SIG-M5 (cell line): ENCODE measurements at places on chromosomes 7 and 10.

GRCh38 chr7:101882005-101882421 lies 64.6 kb downstream of the CUX1 start:
- no peak for DNase-seq

DNA sequence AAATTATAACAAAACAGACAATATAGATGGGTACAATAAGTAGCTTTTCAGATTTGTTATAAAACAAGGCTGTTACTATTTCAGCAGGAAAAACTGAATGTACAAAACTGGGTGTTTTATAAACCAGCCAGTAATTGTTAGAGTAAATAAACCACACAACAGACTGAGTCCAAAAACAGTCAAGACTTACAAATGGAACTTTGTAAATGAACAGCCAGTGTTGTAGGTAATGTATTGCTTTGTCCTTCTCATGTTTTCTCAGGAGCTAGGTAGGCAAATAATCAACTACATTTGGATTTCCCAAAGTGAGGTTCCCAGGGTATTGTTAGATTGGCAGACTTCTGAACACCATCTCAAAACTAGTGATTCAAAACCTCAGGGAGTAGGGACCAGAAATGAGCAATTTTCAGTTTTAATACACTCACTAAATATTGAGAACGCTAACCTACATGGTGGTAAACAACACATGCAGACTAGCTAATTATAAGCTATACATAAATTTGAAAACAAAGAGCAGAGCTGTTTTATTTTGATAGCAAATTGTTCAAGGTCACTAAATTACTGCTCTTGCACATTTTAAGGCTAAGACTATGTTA lies 36.2 kb downstream of the HERPUD2 start:
- DNase-seq, result no peak

DNA sequence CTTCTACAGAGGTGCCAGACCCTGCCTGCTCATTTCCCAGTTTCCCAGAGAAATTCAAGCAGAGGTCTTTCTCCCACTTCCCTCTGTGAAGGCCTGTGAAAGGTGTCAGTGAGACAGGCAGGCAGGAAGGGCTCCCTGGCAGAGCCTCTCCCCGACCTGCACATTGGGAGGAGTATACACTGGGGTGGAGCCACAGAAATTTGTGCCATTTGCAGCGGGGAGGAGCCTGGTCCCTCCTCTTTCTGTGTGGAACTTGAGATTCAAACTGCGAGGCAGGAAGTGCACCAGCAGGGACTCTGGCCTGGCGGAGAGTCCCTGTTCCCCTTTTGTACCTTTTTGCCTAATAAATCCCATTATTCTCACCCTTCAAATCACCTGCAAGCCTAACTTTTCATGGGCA lies 54.6 kb upstream of the OPN4 start:
- DNase-seq, result no peak

GRCh38 chr10:17872191-17873091 lies 63.3 kb downstream of the MRC1 start:
- no peak for DNase-seq

DNA sequence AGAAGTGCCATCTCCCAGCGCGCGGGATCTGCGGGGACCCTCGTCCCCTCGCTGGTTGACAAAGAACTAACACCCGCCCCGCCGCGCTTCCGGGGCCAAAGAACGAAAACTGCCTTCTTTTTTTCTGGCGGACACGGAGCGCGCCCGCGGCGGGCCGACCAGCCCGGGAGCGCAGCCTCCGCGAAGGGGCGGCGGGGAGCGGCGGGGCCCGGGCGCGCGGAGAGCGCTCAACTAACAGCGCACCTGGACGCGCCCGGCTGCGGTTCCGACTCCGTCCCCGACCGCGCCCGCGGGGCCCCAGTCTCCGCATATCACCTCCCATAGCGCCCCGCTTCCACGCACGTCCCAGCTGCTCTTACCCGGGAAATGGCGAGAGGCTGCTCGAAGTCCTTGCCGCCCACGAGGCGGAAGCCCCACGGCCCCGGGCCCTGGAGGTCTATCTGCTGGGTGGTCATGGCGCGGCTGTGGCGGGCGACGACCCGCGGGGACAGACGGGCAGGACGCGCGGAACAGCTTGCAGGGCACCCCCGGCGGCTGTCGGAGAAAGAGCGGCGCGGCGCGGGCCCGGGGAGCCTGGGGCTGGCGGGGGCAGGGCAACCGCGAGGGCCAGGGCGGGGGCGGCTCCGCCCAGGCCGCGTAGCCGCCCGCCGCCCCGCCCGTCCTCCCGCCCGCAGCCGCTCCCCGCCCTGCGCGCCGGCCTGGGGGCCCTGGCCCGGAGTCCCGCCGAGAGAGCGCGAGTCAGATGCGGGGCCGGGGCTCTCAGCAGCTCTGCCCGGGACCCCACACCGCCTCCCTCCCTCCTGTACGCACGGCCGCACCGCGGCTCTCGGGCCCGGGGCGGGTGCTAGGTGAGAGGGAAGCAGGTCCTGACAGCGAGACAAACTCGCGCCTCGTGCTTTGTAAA lies at the start of gene PDLIM1:
TSS of gene PDLIM1 (minus strand) at position 543 of the 904 bp plus-strand sequence. CDS start at position 455, 88 bp downstream.
- DNase-seq, result no peak

DNA sequence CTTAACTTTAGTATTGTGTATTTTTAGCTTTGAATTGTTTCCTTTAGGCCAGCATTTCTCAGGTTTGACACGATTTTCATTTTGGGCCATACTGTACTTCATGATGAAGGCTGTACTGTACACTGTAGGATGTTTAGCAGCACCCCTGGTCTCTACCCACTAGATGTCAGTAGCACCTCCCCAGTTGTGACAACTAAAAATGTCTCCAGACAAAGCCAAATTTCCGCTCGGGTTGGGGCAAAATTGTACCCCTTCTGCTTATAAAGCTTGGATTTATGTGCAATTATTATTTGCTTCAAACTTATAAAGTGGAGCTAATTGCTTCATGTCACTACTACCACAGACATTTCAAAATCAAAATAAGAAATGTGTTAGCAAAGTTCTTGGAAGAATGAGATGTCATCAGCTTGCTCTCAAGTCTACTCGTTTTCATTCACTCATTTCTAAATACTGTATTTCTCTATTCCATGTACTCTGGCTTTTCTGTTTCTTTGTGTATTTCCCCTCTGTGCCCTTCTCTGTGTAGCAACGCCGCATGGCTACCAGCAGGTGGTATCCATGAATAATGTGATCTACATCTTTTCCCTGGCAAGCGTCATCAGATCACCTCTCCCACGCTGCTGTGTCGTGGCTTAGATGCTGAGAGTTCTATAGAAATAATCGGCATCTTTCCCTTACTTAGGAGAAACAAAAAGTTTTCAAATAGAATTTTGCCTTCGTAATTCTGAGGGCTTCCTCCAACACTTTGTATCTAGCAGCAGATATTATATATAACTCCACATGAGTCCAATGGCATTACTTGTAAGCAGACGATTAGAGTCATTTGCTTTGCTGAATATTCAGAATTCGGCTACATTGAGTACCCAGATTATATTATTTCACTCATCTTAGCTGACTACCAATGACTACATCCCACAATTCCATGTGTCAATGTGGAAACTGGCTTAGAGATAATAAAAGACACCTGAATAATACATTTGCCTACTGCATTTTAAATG lies 47.8 kb upstream of the CALCR start:
- DNase-seq, result no peak

DNA sequence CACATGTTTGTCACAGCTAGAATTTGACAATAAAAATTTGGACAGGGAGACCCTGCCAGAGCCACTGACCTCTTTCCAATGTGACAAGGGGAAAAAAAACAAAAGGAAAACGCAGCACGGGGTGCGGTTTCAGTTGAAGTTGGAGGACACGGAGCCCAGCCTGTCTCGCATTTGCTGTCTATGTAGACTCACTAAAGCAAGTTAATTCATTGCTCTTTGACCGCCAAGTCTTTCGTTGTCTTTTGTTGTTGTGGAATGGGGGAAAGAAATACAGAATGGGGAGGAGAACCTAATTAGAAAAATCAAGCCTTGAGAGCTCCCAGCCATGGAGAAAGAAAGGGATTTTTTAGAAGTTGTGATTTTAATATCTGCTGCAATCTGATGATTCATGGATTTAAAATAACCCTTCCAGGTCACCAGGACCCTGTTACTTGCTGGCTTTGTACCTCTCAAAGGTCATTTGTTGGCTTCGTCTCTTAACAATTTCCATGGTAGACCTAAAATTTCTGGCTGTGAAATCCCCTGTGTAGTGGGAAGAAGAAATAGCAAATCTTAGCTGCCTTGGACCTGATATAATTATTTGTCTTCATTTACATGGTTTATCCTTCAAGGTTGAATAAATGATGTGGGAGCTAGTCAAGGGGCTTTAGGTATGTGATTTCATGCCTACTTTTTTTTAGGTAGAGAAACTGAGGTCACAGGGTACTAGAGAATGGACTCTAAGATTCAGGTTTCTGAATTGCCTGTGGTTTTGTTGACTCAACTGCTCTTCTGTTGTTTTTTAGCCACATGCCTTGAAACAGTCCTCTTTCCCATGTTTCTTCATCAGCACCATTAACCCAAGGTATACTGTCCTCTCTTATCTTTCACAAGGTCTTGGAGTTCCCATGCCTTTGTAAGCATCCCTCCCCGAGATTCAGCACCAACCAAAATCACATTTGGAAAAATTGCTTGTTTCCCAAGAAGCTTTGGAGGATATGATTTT lies 78.7 kb downstream of the TCF7L2 start:
- no peak for DNase-seq

DNA sequence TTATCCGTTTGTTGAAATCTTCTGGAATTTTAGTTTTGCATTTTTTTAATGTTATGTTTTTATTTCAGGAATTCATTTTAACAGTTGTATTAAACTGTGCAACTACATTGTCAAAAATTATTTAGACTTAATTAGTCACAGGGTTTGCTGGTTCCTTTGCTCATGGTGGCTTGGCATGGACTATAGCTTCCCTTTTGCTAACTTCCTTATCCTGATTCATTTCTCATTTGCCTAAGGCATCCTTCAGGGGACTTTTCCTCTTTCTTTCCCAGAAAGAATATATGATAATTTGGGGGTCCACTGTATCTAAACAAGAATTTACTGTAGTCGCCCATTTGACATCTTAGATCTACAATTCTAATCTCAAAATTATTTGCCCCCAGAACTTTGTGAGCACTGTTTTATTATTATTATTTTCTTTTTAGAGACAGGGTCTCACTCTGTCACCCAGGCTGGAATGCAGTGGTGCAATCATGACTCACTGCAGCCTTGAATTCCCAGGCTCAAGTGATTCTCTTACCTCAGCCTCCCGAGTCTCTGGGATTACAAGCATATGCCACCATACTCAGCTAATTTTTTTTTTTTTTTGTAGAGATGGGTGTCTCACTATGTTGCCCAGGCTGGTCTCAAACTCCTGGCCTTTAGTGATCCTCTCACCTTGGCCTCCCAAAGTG lies 13.9 kb downstream of the FIGNL1 start:
- no peak for DNase-seq

GRCh38 chr10:104731192-104731591 lies 90.1 kb downstream of the SORCS3 start:
- DNase-seq, result no peak

GRCh38 chr10:33291053-33291592 lies 43.3 kb downstream of the NRP1 start:
- no peak for DNase-seq

DNA sequence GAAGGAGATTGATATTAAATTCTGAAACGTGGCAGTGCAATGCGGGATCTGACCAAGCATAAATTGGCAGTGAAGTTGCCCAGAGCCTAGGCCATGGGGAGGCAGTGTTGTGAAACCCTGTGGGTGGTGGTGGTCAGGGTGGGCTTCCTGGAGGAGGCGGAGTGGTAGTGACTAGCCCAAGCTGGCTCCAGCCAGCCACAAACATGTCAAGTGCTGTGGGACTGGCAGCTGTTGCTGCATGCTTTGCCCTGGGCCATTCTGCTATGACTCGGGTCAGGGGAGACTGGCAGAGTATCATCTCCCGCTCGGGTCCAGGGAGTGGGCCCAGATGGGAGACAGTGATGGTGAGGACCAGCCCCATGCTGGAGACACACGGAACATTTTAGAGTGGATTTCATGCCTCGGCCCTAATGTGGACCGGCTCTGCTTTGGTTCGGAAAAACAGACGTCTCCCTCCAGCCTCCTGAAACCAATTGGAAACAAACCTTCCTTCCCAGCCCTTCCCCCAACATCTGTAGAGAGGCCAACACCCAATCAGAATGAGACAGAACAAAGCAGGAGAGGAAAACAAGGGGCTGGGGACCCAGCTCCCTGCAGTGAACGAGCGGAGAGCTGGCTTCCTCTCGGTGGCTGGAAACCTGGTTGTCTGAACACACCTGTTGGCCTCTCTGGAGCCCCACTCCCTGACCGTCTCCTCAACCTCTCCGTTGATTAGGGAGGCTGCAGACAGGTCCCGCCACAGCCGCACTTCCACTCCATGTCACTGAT lies 58.2 kb downstream of the TMEM270 start:
- DNase-seq, result no peak

DNA sequence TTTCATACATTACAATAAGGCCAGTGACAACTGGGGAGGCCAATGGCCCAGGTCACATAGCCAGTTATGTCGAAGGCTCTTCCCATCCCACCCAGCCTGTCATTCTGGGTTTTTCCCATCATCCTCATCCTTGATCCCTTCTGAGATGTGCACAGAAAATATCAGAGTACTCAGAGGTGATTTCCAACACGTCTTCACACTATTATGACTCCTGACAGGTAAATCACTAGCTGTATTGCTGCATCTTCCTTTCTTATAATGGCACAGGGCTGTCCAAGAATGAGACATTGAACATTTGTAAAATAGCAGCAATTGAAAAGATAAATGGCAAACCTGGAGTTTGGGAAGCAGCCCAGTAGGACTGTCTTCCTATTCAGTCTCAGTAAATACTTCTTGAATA lies 159.9 kb downstream of the PLXNA4 start:
- DNase-seq, result no peak

GRCh38 chr10:26780106-26780792 lies 80.5 kb downstream of the ABI1 start:
- no peak for DNase-seq

- DNase-seq, result no peak
These were observed 687.8 kb downstream of the IPMK start for GRCh38 chr10:57579926-57580325.

- DNase-seq, result no peak
These were observed 128.7 kb downstream of the GNAI1 start for GRCh38 chr7:80263333-80263732.

DNA sequence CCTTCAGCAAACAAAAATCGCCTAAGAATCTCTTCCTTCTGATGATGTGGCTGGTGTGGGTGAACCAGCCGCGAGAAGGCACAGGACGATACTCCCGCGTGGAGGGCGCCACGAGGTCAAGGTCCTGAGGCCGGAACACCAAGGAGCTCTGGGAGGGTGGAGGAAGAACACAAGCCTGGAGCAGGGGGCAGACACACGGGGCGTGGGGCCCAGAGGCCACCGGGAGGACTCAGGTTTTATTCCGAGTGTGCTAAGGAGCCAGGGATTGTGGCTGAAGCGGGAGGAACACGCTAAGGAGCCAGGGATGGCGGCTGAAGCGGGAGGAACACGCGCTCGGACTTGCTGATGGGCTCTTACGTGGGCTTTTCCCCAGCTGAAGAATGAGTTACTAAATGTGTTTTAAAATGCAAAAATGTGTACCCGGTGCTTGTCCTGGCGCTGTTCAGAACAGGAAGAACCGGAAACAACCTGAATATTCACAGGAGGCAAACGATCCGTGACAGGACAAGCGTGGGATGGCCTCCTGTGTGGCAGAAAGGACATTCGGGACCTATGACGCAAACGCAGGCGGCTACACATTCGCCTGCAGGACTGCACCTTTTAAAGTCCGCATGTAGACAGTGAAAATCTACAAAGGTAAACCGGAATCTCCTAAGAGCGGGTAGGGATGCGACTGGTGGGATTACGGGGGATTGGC lies 64.0 kb downstream of the MAD1L1 start:
- DNase-seq, result no peak
